ENCODE measurements at places on chromosomes 1 and 21.

DNA sequence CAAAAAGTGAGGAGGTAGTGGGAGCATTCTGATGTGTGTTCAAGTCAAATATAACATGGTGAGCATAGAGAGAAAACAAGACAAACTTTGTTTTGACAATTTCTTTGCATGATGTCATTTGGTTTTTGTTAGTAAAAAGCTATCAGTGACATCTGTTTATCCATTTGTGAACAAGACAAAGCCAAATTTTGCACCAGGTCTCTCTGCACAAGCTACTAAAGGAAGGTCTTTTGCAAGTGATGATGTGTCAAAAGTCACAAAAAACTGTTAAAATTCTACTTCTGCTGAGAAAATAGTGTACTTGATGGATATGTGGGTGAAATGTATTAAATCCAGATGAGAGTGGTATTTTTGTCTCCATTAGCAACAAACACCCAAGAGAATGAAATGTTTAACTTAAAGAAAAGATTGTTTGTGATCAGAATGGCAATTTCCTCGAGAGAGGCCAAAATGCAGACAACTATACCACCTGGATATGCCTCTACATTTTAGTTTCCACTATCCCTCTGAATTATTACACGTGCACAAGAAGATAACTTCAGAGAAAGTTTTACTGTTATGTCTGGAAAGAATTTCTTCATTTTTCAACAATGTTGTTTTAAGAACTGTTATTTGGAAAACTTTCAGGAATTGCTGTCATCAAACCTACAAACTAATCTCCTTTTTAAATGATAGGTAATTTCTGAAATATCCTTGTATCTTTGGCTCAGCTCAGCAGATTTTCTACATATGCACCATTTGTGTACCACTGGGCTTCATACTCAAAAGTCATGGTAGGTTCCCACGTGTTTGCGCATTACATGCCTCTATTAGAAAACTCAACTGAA is 807.4 kb upstream of the ADGRL2 start:
- DNase-seq: no peak

GRCh38 chr1:199629624-199630023 is 397.9 kb upstream of the NR5A2 start:
- DNase-seq: no peak

- DNase-seq: no peak
These were observed 8.8 kb downstream of the USP16 start for GRCh38 chr21:29033301-29033700.

DNA sequence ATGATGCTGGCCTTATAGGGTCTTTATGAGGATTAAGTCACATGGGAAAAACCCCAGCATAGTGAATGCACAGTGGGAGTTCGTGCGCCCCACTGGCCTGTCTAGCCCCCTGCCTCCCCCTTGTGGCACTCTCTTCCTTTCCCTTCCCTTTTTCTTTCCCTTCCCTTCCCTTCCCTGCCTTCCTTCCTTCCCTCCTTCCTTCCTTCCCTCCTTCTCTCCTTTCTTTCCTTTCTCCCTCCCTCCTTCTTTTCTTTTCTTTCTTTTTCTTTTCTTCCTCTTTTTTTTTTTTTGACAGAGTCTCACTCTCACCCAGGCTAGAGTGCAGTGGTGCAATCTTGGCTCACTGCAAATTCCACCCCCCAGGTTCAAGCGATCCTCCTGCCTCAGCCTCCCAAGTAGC is 38.6 kb downstream of the HTR6 start:
- DNase-seq: no peak

DNA sequence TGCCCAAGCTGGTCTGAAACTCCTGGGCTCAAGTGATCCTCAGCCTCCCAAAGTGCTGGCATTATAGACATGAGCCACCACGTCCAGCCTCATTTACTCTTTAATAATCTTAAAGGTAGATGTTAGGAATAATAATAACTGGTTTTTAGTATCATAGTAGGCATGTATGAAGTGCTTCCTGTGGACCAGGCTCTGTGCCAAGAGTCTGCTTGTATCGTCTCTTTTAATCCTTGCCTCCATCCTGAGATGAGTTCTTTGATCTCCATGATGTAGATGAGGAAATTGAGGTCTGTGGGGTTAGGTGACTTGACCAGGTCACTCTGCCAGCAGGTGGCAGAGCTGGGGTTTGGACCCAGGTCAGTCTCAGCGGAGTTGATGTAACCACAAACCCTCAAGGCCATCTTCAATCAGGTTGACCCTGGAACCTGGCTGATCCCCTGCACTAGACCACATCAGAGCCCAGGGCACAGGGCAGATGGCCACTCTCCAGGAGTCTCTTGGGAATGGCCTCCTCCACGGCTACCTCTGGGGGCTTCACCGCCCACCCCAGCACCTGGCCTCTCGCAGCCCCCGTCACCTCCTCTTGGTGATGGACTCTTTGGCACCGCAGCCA is 11.3 kb downstream of the EFHD2 start:
- no peak for DNase-seq

GRCh38 chr1:41222496-41222895 is 19.6 kb downstream of the SCMH1 start:
- no peak for DNase-seq

DNA sequence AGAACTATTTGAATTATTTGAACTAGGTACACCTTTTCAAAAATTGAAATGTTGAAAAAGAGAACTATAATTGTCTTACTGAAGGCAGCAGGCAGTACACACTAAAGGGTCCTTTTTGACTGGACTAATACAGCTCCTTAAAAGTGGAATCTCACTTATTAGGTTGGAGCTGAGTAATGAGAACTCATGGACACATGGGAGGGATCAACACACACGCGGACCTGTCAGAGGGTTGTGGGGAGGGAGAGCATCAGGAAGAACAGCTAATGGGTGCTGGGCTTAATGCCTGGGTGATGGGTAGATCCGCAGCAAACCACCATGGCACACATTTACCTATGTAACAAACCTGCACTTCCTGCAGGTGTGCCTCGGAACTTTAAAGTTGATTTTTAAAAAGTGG is 145.0 kb downstream of the BRINP2 start:
- DNase-seq: no peak

GRCh38 chr21:16125274-16125673 is 395.5 kb downstream of the USP25 start:
- DNase-seq: no peak

DNA sequence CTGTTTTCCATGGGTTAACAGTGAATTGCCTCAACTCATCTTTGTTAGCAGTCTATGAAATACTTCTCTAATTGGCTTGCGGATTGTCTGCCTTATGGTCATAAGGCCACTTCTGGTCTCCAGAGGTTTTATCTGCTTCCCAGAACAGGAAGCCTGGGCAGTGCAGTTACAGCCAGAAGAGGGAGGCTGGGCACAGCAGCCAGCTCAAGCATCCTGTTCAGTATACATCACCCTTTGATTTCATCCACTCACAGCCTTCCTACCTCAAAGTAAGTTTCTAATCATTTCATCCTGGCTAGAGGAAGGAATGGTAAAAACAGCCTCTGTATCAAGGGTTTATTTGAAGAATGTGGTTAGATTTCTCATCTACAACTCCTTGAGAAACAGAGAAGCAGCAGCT is 311.5 kb upstream of the DEPDC1 start:
- no peak for DNase-seq

DNA sequence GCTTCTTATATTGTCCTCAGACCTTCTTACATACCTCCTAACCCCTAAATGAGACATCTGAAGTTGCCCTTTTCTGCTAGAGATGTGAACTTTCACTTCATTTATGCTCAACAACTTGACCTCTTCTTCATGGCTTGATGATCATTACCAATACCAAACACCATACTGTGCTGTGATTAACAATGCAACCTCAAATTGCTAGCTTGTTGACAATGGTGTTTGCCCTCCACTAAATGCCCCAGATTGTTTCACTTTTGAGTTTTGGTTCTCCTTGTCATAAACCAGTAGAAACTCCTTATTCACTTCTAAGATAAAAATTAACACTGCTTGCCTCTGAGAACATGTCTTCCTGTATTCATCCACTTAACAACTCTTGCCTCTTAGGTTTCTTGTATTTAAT is 5.6 kb downstream of the JAK1 start:
- no peak for DNase-seq

DNA sequence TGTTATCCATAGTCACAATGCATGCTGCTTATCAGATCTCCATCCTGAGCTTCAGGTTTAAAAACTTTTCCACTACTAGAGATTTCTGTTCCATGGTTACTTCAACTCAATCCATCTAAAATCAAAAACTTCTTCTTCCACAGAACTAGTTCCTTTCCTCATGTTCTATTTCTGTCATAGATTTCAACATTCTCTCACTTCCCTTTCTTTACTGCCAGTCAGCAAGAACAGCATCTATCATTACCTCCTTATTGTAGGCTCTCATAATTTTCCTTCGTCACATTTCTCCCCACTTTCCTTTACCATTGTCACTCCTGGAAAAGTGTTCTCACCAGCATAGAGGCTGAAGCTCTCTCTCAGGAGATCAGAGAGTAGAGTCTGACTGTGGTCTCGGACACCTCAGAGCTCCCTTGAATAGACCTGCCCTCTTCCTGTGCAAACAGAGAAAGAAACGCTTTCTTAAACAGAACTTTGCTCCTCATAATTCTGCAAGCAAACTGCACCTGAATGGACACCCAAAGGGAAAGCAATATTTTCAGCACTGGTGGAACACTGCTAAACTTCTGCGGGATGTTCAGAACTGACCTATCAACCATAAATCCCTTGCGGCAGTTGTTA is 48.7 kb upstream of the KIRREL1 start:
- DNase-seq: no peak

GRCh38 chr1:182784556-182785171 is 4.9 kb upstream of the NPL start:
- no peak for DNase-seq

GRCh38 chr1:17167041-17167785 is 37.7 kb upstream of the PADI1 start:
- DNase-seq: no peak

- no peak for DNase-seq
These were observed 281.0 kb downstream of the SMYD3 start for GRCh38 chr1:246226041-246226440.

GRCh38 chr1:17013491-17014320 is 2.0 kb upstream of the ATP13A2 start:
- no peak for DNase-seq

DNA sequence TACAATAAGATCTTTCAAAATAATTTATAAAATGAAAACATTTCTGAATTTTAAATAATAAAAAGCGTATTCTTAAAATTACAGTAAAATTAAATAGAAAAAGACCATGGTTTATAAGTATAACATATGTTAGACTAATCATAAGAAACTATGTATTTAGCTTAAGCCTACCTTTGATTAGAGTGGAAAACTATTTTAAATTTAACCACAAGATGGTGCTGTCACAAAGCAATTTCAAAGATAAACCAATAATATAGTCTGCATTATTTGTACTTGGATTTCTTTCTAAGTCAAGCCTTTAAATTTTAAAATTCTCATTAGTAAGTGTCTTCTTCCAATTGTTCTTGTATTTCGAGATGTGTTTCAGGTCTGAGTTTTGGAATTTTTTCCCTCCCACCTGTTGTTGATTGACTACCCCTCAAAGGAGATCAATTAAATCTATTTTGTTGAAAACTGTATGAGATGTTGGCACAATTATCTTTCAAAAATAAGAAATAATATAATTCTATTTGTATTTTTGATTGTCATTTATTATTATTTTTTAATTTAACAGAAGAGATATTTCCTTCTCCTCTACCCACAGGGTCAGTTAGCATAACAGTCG is 459.8 kb downstream of the KCNT2 start:
- DNase-seq: no peak

DNA sequence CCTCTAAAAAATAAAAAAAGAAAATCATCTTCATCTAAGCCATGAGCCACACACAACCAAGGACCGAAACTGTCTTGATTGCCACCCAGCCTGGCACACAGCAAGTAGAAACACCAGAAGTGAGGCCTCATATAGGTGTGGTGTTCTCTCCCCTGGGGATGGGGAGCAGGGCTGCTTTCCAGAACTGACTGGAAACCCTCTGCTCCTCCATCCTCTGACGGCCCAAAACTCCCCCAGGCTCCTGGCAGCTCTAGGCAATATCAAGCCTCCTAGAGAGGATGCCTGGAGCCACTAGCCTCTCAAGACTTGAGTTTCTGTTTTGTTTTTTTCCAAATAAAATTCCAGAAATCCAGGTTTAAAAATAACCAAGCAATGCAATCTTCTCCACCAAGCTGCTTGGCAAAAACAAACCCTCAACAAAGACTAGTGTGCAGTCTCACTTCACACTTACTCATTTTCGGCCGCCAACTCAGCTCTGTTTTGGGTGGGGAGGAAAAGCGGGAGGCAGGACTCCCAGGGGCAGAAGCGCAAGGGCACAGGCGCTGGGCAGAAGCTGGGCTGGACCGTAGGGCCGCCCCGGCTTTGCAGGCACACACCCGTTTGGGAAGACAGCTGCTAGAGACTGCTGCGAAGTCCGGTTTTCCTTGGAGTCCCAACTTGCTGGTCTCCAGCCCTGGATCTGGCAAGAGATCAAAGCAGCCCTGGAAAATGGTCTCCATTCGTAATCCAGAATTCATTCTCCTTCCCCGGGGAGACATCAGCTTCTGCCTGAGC is 78.2 kb upstream of the CAPZB start:
- DNase-seq: no peak

GRCh38 chr1:1419363-1419812 is 1.7 kb downstream of the ANKRD65 start:
- DNase-seq: no peak

DNA sequence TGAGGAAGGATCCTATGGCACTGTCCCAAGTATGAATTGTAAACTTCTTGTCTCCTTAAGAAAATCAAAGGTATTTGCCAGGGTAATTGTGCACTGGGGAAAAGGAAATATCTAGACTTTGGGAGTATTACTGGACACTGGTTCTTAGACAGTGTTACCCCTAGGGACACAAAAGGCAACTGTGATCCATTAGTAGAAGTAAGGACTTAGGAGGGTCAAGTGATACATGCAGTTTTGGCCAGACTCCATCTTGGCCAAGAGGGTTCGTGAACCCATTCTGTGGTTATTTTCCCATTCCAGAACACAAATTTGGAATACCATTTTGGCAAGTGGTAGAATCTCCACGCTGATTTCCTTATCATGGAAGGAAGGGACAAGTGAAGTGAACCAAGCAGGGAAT is 98.1 kb downstream of the TM2D1 start:
- no peak for DNase-seq

- no peak for DNase-seq
These were observed 275.9 kb upstream of the C1orf105 start for GRCh38 chr1:172144445-172145061.

DNA sequence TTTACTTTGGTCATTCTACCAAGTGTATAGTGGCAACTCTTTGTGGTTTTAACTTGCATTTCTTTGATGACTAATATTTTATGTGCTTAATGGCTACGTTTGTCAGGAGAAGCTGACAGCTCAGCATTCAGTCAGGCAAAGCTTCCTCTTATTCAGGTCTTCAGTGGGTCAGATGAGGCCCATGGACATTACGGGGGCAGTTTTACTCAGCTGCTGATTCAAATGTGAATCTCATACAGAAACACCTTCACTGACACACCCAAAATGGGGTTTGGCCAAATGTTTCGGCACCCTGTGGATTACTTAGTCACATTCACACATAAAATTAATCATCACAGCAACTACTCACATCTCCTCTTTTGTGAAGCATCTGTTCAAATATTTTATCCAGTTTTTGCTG is 104.9 kb upstream of the PLD5 start:
- no peak for DNase-seq

GRCh38 chr1:116179419-116179818 is 68.2 kb downstream of the MAB21L3 start:
- DNase-seq: no peak

All from activated T-cell treated with anti-CD3 and anti-CD28 coated beads, Interleukin-2, amount 50 U/mL, for 48 hours (primary cell).